Left hindlimb (tissue), 1 donor: ENCODE measurements at places on chromosomes 1 and 21.

DNA sequence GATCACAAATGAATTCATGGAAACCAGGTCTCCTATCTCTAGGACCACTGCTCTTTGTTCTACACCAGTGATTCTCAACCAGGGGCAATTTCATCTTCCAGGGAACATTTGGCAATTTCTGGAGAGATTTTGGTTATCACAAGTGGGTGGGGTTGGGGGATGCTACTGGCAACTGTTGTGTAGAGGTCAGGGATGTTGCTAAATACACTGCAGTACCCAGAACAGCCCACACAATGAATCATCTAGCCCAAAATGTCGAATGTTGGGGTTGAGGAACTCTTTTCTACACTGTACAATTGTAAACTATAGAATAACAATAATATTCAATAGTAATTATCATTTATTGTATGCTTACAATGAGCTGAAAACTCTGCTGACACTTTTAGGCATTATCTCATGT lies 55.7 kb upstream of the UBE2U start:
- DNase-seq = no peak

DNA sequence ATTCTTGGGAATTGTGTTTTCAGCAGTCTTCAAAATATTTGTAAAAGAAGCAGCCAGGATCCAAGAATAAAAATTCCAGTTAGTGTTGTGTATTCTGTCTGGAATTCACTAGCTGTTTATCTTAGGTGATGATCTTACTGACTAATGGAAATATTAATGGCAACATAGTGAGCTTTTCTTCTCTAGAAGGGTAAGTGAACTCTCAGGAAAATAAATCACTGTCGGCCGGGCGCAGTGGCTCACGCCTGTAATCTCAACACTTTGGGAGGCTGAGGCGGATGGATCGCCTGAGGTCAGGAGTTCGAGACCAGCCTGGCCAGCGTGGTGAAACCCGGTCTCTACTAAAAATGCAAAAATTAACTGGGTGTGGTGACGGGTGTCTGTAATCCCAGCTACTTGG lies 87.4 kb upstream of the KIF1B start:
- no peak for DNase-seq

DNA sequence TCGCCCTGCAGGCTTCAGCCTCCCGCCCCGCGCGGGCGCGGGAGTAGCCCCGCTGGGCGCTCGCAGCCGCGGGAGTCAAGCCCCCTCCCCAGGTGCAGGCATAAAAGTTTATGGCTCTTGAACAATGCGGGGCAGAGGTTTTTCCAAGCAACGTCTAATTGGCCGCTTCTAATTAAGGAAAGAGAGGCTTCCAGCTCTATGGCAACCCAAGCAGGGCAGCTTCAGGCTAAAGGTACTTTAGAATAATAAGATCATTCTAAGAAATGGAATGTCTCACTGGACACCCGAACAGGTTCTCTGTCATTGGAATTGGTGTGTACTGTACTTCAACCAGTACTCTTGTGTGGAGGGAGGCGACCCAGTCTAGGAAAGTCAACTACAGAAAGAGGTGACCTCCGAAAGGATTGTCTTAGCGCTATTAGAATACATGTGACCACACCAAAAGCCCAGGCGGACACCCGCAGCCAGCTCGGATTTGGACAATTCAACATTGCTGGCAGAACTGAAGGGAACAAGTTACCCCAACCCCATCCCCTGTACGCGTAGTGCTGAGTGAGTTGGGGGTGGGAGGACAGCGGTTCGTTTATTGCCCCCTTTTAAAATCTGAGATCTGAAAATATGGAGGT lies 12.5 kb downstream of the NR5A2 start:
- no peak for DNase-seq

- DNase-seq = no peak
These were observed 34.2 kb upstream of the COX20 start for GRCh38 chr1:244801246-244801645.

- no peak for DNase-seq
These were observed 98.8 kb downstream of the LBR start for GRCh38 chr1:225329041-225329440.

GRCh38 chr1:244191581-244191980 lies 140.5 kb downstream of the ZBTB18 start:
- no peak for DNase-seq

DNA sequence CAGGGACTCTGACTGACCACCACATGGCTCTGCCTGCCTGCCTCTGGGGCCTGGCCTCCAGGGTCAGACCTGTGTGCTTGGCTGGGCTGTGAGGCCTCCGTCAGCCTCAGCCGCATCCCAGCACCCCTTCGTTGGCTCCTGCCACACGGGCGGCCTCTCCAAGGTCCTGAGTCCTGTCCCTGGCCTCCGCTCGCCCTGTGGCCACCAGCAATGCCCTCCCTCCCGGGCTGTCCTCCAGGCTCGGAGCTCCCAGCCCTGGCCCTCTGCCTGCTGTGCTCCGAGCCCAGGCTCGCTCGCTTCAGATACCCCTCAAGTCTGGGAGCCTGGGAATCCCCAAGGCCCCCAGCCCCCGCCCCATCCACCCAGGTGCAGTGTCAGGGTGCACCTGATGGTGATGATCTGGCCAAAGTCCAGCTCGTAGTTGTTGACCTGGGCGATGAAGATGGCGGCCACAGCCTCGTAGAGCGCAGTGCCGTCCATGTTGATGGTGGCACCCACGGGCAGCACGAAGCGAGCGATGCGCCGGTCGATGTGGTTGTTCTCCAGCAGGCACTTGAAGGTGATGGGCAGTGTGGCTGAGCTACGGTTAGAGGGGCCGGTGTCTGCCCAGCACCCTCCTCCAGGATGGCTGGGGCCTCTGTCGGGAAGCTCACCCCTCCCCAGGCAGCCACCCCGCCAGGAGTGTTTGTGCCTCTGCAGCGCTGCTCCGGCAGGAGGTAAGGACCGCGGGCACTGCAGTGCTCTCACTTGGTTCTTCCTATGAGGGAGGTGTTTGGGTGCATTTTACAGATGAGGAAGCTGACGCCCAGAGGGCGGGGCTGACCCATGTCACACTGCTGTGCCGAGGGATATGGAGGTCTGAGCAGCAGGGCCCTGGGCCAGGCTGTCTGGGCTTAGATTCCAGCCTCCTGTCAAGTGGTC lies 28.5 kb downstream of the PODN start:
- no peak for DNase-seq

- DNase-seq = peak; percentile 49
These were observed 11.4 kb upstream of the PRELP start for GRCh38 chr1:203464226-203464625.

- no peak for DNase-seq
These were observed 15.1 kb downstream of the SH2D2A start for GRCh38 chr1:156801409-156802121.
